ENCODE measurements at places on chromosomes 7 and 10.

DNA sequence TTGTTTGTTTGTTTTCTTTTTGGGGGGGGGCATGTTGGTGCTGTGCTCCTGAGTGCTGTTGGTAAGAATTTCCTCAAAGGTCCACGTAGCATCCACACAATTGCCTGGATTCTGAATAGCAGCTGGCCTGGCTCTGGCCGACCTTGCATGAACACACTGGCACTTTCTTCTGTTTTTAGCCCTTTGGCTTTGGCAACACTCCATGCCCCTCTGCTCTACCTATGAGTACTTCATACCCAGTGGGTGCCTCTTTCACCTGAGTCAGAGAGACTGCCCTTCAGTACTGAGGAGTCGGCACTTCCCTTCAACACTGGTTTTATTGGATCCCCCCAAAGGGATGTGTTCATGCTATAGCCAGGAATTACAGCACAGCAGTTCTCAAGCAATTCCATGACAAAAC, 7.2 kb upstream of the NPVF start:
- no peak for DNase-seq

GRCh38 chr7:69772718-69773436, 174.6 kb downstream of the AUTS2 start:
- DNase-seq = no peak

DNA sequence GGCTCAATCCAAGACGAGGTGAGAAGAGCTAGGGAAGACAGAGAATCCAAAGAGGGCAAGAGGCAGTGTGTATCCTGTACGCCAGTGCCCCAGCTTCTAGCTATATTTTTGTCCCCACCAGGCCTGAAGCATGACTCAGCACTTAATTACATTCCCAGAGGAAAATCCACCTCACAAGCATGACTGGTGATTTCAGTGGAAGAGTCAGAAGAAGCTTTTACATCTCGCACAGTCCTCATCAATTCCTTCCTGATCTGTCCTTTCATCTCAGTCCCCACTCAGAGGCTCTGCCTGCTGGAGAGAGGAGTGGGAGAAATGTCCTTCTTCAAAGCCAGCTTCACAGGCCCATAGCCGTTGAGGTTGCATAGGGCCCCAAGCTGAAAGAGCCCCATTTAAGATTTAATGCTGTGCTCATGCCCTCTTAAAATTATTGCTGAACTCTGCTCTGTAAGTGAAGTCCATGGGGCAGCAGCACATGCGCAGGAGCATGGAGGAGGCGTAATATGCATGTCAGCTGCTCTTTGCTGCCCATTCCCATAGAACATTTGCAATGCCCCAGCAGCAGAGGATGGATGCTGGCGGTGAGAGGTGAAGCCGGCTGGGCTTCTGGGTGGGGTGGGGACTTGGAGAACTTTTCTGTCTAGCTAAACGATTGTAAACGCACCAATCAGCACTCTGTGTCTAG, 39.0 kb upstream of the AOAH start:
- no peak for DNase-seq

DNA sequence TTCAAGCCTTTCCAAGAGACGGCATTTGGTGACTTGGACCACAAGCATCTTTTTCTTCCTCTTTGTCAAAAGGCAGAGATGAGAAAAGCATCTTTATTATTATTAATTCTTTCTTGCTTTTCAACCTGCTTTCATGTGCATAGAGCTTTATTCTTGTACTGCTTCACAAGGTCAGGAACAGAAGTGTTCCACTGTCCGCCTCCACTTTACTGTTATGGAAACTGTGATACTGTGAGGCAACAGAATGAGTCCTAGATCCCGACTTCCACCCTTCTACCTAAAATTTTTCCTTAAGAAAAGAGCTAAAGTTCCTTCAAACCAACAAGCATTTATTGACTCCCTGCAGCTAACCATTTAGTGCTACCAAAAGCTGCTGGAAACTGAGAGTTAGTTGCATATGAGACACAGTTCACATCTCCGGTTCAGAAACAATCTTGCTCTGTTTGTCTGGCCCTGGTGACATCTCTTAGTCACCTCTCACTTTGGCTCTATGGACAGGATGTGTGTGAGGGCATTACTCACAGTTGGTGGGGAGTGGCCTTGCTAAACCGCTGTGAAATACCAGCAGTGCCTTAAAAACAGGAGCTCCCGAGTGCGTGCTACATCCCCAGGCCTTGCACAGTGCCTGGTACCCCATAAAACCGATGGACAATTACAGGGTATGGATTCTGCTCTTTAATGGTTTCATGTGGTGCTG, 77.1 kb upstream of the TRIL start:
- no peak for DNase-seq

- DNase-seq = no peak
These were observed 32.0 kb downstream of the EXOC6 start for GRCh38 chr10:92880233-92880861.

DNA sequence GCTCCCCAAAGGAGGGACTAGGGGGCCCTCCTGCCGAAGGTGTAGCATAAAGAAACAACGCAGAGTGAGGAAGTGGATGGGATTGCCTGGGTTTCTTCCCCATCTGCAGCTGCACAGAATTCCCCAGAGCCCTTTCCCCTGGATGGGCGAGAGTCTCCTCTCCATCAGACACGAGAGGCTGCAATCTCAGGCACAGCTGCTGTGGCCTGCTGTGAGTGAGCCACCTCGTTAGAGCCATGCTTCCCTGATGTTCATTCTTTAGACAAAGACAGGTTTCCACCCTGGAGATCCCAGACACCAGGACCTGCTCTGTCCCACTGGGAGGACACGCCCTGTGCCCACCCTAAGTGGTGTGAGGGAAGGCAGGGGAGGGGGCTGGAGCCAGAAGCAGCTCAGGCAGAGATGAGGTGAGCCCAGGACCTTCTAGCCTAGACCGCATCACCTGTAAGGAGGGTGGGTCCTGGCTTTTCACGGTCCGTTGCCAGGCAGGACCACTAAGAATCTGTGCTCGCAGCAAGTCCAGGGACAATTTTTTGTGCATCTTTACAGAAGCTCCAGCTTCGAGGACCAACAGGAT, 268.6 kb upstream of the TCERG1L start:
- DNase-seq = no peak

DNA sequence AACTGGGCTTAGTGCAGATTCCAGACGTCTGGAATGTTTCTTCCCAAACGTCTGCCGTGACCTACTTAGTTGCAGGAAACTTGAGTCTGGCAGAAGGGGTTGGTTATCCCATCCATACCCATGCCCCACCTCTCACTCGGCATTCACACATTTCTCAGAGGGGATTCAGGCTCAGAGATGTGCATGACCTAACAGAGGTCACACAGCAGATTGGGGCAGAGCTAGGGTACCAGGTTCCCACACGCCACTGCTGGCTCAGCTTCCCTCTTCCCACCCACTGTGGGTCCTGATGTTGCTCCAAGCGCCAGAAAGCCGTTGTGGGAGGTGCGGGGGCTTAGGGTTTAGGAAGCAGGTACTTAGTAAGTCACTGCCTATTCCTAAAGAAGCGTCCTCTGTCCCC, 3.0 kb downstream of the UCMA start:
- DNase-seq = no peak

DNA sequence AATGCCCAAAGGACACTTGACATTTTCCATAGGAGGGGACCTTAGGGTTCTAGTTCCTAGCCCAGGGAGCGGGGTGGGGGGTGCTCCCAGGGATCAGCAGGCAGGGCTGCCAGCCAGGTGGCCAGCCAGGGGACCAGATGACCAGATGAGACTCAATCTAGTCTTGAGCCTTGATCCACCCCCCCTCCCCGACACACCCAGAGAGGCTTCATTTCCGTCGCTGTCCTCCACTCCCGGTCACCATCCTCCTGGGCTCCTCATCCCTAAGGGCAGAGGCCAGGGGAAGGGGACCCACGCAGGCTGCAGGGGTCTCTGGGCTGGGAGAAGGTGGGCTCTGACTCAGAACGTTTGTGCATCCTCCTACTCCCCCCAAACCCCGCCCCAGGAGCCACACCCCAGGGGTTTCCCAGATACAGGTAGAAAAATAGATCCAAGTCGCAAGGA, 1.0 kb downstream of the STX1A start:
- DNase-seq = no peak

GRCh38 chr10:22618078-22618785, 96.1 kb downstream of the PIP4K2A start:
- DNase-seq = no peak

GRCh38 chr7:139321071-139321745, 19.9 kb upstream of the FMC1 start:
- no peak for DNase-seq

DNA sequence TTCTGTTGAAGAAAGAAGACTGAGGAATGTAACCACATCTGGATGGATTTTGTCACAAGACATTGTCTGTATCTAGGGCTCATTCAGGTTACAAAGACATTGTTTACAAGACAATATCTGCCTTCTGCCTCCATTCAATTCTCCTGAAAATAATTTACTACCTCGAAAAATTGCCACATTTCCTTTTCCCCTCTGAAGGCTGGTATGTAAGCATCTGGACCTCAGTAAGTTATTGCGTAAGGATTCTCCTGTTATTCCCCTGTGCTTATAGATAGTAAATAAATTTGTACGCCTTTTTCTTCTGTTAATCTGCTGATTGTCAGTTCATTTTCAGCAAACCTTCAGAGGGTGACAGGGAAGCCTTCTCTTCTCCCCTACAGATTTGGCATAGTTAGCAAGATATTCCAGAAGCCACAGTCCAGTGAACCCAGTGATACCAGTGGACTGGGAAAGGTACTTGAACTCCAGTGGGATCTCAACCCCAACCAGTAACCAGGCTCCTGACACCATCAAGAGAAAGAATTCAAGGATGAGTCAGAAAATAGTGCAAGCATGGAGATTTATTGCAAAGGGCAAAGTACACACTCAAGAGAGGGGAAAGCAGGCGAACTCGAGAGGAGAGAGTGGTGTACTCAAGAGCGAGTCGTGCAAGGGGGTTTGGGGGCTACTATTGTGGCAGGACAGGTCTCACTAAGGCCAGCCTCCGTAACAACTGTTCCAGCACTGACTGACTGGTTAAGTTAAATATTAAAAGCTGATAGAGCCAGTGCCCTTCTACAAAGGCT, 706.9 kb upstream of the GHITM start:
- DNase-seq = no peak

DNA sequence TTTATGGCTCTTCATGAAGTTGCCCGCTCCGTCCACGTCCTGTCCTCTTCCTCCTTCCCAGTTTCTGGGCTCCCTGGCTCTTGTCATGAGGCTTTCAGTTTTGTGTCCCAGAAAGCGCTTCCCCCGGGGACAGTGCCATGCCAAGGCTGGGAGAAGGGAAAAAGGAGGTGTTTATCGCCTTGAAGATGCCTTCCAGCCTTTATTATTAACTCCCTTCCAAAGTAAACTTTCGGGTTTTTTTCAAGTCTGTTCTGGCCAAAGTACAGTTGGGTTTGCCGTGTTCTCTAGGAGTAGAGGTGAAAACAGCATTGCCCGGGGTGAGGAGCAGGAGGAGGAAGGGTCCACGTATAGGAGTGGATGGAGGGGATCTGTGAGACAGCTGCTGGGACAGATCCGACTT, 117.2 kb downstream of the CUX1 start:
- DNase-seq = no peak

DNA sequence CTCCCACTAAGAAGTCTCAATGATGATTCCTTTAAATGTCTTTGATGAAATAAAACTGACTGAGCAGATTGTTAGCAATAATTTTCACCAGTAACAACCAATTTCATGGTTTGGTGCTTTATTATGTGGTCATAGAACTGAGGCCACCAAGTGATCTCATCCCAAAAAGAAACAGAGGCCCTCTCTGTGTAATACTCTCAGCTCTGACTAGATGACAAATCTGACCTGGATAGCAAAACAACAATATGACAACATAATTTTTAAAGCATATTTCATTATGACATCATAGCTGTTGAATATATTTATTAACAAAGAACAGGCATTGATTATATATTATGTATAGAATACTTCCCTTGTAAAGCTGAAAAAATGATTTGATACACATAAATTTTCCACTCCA, 5.9 kb downstream of the SEMA3E start:
- DNase-seq = no peak

DNA sequence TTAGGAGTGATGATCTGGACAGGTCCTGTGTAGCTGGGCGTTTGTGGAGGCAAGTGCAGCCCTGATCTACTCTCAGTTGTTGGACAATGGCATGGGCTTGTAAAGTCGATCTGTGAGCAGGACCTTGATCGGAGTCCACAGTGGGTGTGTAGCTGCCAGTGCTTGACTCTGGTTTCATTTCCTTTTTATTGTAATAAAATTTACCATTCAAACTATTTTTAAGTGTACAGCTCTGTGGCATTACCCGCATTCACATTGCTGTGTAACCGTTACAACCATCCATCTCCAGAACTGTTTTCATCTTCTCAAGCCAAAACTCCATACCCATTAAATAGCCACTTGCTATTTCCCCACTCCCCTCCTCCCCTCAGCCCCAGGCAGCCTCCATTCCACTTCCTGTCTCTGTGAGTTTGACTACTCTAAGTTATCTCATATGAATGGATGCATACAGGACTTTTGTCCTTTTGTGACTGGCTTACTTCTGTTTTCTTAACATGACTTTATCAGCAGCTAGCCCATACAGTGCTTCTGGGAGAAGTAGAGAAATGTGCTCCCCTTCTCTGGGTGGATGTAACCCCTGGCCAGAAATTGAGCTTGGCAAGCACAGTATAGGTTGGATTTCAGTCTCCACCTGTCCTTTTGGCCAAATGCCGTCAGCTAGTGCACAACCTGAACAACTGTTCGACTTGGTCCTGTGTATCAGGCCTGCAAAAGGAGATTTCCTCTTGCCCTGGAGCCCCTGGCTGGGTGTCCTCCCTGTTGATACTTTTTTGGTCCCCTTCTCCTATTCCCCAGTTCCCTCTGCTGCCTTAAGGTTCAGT, 180.0 kb downstream of the LRMDA start:
- no peak for DNase-seq

GRCh38 chr7:42350801-42351200, 113.8 kb upstream of the GLI3 start:
- DNase-seq = no peak

- DNase-seq = no peak
These were observed 18.3 kb upstream of the SMC3 start for GRCh38 chr10:110549211-110549610.

DNA sequence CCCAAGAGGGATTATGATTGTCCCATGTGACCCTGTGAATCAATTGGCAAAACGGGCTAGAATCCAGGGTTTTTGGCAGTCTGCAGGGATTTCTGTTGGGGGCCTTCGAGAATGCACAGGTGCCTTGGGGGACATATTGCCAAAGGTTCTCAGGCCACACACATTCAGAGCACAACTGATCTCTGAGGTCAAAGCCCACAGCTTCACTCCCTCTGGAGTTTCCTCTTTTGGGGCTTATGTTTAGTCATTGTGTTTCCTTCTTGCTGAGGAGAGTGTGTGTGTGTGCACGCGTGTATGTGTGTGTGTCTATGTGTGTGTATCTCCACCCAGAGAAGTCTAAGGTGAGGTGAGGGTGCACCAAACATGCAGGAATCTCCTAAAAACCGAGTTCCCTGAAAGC, 8.8 kb downstream of the PPIF start:
- no peak for DNase-seq

DNA sequence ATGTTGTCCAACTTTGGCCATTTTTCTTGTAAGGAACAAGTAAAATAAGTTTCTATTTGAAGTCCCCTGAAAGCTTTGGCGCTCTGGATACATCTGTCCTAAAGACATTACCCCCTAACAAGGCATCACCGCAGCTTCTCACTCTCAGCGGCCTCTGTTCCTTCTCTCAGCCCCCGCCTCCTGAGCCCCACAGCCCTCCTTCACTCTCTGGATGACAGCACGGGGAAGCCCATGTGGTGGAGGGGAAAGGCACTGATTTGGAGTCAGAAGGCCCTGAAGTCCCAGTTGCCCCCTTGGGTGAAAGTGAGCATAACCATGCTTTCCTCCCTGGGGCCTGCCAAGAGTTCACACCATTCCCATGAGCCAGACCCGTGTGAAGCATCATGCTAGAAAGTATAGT, 4.6 kb downstream of the H2BK1 start:
- no peak for DNase-seq
